H7 (cell line): ENCODE measurements at places on chromosomes 5 and 9.

DNA sequence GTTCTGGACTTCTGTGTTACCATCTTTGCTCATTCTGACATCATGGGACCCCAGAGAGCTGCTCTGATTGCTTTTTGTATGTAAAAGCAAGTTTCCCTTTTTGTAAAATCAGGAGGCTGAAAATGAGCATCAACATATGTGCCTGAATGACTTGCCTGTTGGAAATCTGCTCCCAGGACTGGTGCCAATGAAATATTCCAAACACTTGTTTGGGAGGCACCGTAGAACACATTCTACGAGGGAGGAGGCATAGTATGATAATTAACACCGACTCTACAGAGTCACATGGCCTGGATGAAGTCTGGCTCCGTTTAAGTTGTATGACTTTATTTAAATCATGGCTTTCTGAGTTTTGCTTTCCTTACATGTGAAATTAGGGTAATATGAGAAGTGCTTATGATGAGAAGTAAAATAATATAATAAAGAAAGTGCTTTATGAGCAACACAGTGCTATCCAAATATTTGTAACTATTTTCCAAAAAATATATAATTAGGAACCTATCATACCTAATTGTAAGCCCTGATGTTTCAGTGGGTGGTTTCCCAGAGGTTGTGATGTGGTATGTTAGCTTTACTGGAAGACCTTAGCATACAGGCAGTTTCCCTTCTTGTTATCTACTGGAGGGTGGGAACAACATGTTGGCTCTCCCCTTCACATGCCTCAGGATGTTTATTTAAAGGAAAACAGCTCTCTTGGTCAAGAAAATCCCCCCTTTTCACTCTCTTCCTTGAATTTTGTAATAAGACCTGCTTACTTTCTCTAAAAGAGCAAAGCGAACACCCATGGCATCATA is 238.1 kb downstream of the FBXL7 start:
- DNase-seq: no peak

DNA sequence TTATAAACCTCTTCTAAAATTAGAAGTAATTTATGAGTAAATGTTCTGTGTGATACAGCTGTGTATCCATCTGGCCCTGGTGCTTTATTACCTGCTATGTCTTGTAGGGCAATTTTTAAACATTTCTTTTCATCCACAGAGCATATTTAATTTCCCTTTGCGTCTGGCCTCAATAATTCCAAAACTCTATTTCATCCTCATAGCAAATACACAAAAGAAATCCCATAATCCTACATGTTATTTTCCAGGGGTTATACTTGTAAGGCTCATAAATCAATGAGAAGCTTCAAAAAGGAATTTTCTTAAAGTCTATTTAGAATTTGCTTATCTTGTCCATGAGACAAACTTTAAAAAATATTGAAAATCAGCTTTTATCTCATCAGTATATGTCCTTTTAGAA is 167.0 kb downstream of the TTC39B start:
- DNase-seq: no peak

DNA sequence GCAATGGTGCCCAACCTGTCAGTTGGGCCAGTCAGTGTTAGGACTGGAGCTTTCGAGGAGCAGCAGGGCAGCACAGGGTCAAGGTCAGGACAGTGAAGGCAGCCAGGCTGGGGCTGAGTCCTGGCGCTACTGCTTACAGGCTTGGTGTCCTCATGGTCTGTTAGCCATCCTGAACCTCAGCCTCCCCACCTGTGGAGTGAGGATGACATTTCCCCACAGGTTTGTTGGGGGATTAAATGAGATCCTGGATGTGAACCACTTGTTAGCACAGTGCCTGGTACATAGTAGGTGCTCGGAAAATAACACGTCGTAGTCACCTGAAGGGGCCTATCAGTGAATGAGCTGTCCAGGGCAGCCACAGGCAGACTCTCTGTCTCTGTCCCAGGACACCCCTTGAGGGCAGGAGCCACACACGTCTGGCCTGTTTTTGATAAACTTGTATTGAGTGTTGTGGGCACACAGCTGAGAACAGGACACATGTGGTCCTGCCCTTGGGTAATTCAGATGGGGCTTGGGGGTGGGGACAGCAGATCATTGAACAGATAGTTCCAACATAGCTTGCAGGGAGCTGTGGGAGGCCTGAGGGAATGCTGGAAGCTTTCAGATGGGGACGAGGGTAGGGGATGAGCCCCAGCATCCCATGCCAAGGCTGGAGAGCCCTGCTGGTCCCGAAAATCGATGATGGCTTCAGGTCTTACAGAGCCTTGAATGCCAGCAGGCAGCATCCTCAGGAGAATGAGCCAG is 69.3 kb downstream of the AMBP start:
- DNase-seq: no peak

DNA sequence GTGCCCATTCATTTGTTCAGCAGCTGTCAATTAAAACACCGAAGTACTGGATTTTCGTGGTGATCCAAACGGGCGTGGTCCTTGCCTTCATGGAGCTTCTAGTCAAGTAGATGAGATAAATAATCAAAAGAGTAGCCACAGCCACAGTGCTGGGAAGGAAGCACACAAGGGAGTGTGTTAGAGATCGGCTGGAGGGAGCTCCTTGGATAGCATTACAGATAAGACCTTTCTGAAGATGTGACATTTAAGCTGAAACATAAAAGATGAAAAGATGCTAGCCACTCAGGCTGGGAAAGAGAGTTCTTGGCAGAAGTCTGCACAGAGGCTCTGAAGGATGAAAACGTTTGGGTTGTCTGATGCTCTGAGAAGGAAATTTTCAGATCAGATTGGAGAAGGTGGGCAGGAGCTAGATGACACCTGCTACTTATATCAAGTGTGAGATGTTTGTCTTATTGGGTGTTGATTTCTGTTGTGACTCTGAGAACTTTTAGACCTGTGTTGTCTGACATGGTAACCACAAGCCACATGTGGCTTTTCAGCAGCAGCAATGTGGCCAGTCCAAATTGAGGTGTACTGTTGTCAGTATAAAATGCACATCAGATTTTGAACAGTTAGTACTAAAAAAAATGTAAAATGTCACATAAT is 123.9 kb downstream of the TLE4 start:
- DNase-seq: no peak

- no peak for DNase-seq
Measured at GRCh38 chr5:17907094-17907493, 272.8 kb downstream of the TAF11L14 start.

DNA sequence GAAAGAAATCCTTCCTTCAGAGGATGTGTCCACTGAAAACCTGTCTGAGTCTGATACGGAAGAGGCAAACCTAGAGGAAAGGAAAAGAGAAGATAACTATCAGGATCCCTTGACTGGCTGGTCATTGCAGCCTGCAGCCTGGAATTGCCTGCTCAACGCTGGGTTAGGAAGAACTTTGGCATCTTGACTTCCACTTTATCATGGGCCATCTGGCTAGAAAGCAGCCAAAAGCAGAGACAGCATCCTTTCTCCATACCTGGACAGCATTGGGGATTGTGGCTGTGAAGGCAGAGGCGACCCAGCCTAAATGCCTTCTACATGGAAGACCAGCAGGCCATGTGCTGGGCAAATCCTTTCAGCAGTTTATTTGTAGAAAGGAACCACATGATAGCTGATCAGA is 58.7 kb upstream of the PTPN3 start:
- DNase-seq: no peak
